ENCODE measurements at places on chromosomes 11 and 22.

DNA sequence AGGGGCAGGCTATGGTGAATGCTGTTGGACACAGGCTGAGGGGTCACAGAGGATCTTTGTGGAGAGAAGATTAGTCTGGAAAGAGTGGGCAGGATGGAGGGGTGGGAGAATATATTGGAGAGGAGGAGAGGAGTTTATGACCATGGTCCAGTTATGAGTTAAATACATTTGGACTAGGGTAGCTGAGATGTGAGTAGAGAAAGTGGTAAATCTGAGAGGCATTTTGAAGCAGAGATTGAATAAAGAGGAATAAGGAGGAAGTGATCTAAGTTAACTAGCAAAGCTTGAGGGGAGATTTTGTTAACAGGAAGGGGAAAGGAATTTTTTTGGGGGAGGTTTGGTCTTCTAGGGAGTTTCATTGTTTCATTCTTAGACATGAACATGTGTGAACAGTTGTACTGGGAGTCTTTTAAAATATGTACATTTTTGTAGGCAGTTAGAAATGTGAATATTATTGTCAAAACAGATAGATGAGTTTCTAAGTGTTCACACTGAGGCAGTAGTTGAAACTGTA, 43.1 kb upstream of the EED start:
- DNase-seq = no peak

GRCh38 chr11:34623463-34623862, 2.6 kb downstream of the EHF start:
- DNase-seq = no peak

DNA sequence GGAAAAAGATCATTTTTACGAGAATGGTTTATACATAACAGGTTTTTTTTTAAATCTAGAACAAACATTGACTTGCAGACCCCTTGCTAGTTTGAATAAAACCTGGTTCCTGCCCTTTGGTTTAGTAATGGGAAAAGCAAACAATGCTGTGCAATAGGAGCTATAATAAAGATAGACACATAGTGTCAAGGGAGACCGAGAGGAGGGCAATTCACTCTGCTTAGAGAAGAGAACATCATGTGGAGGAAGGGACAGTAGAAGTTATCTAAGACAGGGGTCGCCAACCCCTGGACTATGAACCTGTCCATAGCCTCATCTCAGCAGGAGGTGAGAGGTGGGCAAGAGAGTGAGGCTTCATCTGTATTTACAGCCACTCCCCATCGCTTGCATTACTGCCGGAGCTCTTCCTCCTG, 7.0 kb upstream of the RDX start:
- no peak for DNase-seq

- no peak for DNase-seq
Measured at GRCh38 chr11:68437927-68438657, 22.5 kb upstream of the PPP6R3 start.

DNA sequence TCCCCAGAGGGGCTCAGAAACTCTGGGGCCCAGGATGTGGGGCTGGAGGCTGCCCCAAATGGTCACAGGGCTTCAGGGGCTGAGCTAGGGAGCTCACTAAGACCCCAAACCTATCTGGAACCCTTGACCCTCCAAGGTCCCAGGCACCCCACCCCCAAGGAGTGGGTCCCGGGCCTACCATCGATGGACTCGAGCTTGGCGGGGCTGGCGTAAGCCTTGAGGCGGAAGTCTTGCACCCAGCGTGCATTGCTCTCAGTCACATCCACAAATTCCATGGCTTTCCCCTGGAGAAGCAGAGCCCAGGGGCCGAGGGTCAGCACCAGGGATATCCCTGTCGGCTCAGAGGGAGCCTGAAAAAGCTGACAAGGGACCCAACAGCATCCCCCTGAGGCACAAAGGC, 3.5 kb downstream of the GATD1 start:
- no peak for DNase-seq

GRCh38 chr11:103929170-103929903, 107.1 kb upstream of the DDI1 start:
- DNase-seq = no peak

- no peak for DNase-seq
Measured at GRCh38 chr22:45321827-45322226, 12.1 kb downstream of the FAM118A start.

DNA sequence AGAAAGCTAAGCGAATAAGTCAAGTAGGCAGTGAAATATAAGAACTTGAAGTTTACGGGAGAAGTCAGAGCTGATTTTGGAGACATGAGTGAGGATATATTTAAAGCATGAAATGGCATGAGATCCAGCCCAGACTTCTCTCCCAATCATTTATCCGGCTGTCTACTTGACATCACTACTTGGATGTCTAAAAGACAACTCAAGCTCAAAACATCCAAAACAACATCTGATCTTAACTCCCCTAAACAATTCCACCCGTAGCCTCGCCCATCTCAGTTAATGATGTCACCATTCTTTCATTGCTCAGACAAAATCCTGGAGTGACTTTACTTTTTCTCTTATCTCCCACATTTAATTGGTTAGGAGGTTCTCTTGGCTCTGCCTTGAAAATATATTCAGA, 44.5 kb downstream of the WEE1 start:
- DNase-seq = no peak

GRCh38 chr22:31241936-31242335, 29.8 kb downstream of the LIMK2 start:
- no peak for DNase-seq

GRCh38 chr22:42490243-42490832, 29.3 kb downstream of the RRP7A start:
- DNase-seq = no peak

DNA sequence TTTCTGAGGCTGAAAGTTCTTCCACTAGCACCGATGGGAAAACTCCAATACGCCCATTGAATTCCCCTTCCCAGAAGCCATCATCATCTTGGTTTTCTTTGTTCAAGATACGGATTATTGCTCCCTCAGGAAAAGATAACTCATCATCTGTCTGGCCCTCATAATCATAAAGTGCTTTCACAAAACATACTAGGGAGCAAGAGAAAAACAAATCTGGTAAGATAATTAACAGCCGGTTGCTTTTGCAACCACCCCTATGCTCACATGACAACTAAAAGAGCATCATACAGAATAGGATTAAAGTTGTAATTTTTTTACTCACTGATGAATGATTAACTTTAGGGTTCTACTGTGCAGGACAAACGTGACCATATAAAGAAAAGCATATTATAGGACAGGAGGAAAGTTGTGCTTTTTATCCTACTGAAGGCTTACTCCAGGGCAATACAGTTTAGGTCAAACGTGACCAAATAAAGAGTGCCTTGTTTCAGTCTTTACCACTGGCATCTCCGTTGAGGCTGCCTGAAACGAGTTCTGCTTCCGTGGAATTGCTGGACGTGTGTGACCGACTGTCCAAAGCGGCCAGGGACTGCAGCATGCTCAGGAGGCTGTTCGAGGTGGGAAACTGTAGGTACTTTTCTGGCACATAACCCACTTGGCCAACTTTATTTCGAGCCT, 28.6 kb downstream of the ATG16L2 start:
- no peak for DNase-seq
